H1 (cell line): ENCODE measurements at places on chromosomes 5 and 9. TPM values are rescaled to one million over a fixed set of nuclear protein-coding genes. Genes with fewer than 3 reads are reported as not detected.

SLC36A3 gene
- not detected in 2 replicates for total RNA-seq

DNA sequence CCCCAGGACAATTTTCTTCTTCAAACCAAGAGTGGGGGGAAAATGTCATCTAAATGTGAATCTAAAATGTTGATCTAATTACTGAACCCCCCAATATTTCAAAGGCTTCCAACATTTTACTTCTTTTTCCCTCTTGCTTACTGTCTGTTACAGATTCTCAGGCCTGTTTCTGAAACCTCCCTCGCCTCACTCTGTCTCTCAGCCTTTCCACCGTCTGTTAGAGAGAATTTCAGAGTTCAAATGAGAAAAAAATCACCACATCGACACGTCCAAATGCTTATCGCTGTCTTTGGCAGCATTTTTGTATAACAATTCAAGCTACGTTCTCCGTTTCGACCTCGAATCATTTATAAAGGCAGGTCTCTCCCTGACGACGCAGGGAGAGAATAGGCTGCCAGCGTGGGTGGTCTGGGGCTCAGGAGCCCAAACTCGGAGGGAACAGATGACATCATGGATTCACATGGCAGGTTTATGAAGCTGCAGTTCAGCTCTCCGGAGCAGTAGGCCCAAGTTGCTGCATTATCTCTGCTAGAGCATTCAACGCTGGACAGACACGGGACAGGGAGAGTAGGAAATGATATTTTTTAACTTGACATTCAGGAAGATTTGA lies 139.8 kb downstream of the GAS1 start:
- no peaks in the 10 kb centered on the region for H3K27me3 ChIP-seq
- DNase-seq = peak; percentile 54
- 0 out of 2 replicates have a peak overlapping the region, but pooled peaks have one; percentile 10 for H3K4me3 ChIP-seq
- no peaks in the 10 kb centered on the region for H3K36me3 ChIP-seq

KCNT1 gene
- total RNA-seq = 0.13 and 0.44 TPM in 2 replicates

TRPM3 gene
- total RNA-seq = 9.7 and 10.9 TPM in 2 replicates

DNA sequence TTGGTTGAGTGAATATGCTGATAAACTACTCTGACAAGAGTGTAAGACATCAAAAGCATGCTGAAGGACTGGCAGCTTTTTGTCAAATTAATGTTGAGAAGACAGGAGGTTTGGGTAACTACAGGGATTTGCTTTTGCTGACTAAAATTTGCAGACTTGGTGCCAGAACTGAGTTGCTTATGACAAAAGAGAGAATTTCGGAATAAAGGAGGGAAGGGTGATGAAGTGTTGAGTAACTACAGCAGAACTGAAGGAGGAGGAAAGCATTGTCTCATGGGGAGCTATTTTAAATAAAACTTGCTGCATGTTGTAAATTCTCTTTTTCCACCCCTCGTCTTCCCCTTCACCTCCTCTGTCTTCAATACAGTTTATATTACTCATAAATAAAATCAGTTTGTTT lies 296.1 kb downstream of the YTHDC2 start:
- H3K27me3 ChIP-seq = no peaks in the 10 kb centered on the region
- 0 out of 2 replicates have a peak, but pooled peaks cover 2% of the 10 kb centered on the region for H3K4me1 ChIP-seq
- H3K27ac ChIP-seq = no peak overlapping the region

PCDHB2 gene
- total RNA-seq = 25.6 and 28.8 TPM in 2 replicates

NOXA1 gene
- 0.34 and 0.55 TPM in 2 replicates for total RNA-seq

GRCh38 chr5:82465235-82465634 lies 187.1 kb upstream of the RPS23 start:
- no peaks in the 10 kb centered on the region for H3K36me3 ChIP-seq
- H3K27ac ChIP-seq = no peak overlapping the region
- DNase-seq = no peak
- no peaks in the 10 kb centered on the region for H3K27me3 ChIP-seq

DNA sequence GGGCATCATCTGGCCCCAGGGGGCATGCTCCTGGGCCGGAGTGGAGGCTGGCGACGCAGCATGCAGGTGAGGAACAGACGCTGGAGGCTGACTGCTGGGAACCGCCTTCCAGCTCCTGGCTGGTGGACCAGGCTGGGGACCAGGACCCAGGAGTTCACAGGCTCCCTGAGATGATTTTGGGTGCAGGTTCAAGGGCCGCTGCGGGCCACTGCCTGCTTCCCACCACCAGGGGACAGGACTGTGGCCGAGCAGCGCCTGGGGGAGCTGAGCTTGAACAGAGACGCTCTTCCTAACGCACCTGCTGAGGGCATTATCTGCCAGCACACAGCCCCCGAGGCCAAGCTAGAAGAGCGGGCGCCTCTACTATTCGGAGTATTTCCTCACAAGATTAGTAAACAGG lies 132.1 kb upstream of the RAPGEF1 start:
- H3K27ac ChIP-seq = no peak overlapping the region
- DNase-seq = no peak
- no peak overlapping the region for H3K4me3 ChIP-seq
- no peaks in the 10 kb centered on the region for H3K36me3 ChIP-seq
- peaks cover 11% of the 10 kb centered on the region for H3K4me1 ChIP-seq

GRCh38 chr9:6673326-6674025 lies 27.9 kb upstream of the GLDC start:
- H3K27ac ChIP-seq = no peak overlapping the region
- H3K36me3 ChIP-seq = no peaks in the 10 kb centered on the region
- H3K4me3 ChIP-seq = no peak overlapping the region
- H3K4me1 ChIP-seq = no peaks in the 10 kb centered on the region
- no peaks in the 10 kb centered on the region for H3K27me3 ChIP-seq
- DNase-seq = no peak
